Astrocyte of the spinal cord (primary cell): ENCODE measurements at places on chromosomes 7 and 10.

DNA sequence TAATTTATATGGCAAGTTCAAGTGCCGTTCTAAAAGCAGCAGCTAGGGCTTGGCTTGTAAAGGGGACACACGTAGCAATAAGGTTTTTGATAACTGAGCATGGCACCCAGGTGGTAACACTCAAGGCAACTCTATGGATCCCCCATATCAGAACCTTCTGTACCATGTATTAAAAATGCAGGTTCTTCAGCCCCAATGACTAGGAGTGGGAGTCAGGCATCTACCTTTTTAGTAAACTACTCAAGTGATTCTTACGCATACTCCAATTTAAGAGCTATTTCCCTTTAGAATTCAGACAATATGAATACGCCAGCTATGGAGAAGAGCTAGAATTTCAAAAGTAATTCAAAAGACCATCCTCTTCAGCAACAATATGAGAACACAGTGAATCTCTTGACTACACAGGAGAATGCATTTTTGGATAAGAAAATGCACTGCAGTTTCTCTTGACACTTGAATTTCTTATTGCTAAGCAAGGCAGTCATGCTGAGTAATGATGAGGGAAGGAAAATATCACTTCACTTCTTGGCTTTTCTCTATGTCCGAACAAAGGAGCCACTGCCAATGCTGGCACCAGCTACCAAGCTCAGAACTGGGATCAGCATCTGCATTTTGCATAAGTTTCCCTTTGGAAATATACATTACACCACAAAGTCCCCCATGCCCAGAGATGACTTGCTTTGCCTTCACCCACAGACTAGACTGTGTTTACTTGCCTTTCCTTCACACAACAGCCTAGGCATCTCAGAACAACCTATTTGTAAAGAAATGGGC is 53.5 kb downstream of the ABLIM1 start:
- no peak for DNase-seq

- peak; percentile 19 for DNase-seq
Measured at GRCh38 chr10:30463944-30464451, 30.0 kb downstream of the MAP3K8 start.

DNA sequence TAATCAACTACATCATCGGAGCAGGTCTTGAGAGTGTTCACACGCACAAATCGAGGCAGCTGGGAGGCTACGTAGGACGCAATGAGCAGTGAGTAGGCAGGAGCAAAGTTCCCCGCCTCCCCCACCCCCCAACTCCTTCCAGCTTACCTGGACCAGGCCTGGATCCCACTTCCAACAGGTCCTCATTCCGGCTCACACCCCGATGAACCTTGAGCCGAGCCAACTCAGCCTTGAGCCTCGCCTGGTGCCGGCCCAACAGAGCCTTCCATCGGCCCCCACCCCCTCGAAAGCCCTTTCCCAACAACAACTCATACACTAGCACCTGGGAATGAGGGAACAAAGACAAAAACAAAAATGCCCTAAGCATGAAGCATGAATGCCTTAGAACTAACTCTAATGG is 1.2 kb downstream of the NSUN5 start:
- no peak for DNase-seq

DNA sequence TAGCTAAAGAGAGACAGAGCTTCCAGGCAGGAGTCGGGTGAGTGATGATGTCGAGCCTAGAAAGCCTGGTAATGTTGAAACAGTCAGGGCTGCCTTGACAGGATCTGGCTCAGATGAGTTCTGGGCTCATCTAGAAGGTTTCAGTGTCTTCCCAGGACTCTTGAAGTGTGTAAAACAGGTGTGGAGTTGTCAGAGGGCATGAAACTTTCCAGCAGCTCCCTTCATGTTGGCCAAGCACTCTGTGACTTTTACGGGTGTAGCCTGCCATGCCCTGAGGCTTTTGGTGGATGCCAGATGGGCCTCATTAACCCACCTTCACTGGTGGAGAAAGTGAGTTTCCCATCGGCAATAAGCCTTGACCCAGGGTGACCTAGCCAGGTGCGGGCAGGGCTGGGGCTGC is 66.4 kb upstream of the PDCD4 start:
- DNase-seq, result no peak

GRCh38 chr10:79057481-79058275 is 11.1 kb upstream of the ZMIZ1 start:
- DNase-seq, result no peak

- no peak for DNase-seq
Measured at GRCh38 chr10:32341596-32341995, 5.4 kb downstream of the EPC1 start.

DNA sequence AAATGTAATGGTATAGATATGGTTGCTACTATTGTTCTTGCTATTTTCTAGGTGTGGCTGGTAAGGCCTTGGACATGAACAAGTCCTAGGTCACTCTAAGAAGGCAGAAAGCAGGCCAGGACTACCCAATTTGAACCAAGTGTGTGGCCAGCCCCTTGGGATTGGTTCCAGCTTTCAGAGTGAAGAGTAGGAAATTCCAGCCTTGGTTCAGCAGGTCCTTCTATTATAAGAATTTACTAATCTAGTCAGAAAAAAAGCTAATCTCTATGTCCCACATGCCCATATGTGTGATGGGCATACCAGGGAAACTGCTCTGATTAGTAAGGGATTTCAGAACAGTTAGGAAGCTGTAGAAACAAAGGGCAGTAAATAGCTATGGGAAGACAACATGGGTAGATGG is 7.8 kb upstream of the TARP start:
- DNase-seq, result no peak

GRCh38 chr7:56099653-56100052 is 6.6 kb downstream of the CHCHD2 start:
- DNase-seq, result no peak

DNA sequence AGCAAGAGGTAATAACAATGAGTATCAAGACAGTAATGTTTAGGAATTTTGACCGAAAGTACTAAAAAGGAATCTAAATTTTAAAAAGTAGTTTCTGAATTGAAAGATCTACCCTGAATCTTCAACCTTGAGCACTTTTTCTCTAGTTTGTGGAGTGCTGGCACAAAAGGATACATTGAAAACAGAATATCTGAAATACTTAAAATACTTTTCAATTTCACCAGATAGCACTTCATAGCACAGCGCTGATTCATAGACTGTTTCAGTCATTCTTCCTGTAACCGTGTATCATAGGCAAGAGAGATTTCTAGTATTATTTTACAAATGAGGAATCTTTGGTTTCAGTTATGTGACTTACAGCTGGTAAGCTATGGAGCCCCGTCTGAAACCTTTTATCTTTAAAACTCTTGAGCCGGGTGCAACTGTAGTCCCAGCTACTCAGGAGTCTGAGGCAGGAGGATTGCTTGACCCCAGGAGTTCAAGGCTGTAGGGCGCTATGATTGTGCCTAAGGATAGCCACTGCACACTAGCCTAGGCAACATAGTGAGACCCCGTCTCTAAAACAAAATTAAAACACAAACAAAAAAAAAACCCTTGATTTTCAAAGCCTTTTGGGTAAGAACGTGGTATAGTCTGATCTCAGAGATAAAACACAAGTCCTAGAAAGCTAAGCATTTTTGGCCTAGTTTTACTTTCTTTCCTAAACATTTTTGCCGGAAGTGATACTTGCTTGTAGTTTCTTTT is 35.1 kb downstream of the FHIP2A start:
- DNase-seq, result peak; percentile 87

GRCh38 chr7:107119376-107120105 is 49.3 kb upstream of the HBP1 start:
- DNase-seq, result peak; percentile 12

- no peak for DNase-seq
Measured at GRCh38 chr10:118680197-118680596, 74.6 kb downstream of the CACUL1 start.

DNA sequence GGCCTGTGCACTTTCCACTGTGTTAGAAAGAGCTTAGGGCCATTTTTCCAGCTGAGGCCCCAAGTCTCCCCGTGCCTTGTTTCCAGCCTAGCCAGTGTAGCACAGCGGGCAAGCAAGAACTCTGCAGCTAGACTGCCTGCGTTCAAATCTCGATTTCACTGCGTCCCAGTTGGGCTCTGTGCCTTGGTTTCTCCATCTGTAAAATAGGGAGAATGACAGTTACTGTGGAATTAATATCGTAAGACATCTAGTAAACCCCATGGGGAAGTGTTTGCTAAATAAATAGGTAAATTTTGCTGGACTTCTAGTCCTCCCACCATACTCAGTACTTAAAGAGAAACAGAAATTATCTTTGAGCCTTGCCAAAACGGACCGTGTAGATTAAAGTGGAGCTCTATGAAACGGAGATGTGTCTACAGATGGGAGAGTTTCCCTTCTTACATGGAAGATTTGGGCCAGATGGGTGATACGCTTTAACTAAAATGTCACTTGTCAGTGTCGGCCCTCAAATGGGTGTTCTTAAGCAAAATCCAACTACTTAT is 3.5 kb upstream of the HKDC1 start:
- no peak for DNase-seq

- no peak for DNase-seq
Measured at GRCh38 chr7:20665096-20665495, 49.6 kb downstream of the ABCB5 start.

DNA sequence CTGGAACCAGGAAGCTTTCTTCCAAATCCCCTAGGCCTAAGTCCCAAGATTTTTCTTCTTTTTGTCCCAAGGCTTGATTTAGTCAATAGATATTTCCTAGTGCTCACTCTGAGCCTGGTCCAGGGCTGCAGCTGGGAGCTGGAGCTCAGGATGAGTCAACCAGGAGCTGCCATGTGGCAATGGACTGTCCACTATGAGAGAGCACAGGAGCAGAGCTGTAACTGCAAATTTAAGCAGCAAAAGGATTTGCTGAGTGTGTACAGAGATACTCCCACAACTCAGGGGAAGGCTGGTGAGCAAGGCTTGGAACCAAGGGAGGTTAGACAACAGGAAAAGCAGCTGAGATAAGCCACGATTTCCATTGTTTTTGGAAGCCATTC is 92.1 kb upstream of the CXCL12 start:
- no peak for DNase-seq

GRCh38 chr7:3092468-3092867 is 48.8 kb upstream of the CARD11 start:
- DNase-seq, result peak; percentile 10

- no peak for DNase-seq
Measured at GRCh38 chr7:2510909-2511768, 8.4 kb upstream of the LFNG start.

- DNase-seq, result no peak
Measured at GRCh38 chr7:107286751-107287621, 118.2 kb downstream of the HBP1 start.

- DNase-seq, result no peak
Measured at GRCh38 chr10:48554656-48555055, 50.2 kb downstream of the ARHGAP22 start.

DNA sequence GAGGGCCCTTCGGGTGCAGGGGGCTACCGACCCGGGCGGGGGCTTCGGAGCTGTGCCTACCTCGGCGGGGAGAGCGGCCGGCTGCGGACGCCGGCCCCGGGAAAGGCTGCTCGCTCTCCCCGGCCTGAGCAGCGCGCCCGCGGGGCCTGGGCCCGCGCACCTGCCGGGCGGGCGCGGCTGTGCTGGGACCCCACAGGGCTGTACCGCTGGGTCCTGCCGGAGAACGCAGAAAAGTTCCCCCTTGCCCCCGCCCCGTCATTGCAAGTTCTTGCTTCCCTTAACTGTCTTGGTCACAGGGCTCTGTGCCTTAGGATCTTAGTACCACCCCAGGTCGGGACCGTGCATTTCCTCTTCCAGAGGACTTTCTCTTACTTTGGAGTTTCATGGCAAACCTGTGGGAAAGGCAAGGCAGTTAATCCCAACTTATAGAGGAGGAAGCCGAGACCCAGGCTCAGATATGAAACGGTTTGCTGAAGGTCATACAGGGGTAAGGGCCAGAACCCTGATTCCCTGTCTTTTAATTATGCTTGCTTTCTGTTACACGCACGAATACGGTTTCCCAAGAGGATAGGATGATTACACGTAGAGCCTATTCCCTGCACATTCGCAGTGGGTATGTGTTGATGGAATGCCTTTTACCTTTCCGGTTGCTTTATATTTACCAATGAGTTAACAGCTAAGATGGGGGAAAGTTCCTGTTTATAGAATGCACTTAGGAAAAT is 652 bp downstream of the PCGF5 start:
- peak; percentile 19 for DNase-seq

DNA sequence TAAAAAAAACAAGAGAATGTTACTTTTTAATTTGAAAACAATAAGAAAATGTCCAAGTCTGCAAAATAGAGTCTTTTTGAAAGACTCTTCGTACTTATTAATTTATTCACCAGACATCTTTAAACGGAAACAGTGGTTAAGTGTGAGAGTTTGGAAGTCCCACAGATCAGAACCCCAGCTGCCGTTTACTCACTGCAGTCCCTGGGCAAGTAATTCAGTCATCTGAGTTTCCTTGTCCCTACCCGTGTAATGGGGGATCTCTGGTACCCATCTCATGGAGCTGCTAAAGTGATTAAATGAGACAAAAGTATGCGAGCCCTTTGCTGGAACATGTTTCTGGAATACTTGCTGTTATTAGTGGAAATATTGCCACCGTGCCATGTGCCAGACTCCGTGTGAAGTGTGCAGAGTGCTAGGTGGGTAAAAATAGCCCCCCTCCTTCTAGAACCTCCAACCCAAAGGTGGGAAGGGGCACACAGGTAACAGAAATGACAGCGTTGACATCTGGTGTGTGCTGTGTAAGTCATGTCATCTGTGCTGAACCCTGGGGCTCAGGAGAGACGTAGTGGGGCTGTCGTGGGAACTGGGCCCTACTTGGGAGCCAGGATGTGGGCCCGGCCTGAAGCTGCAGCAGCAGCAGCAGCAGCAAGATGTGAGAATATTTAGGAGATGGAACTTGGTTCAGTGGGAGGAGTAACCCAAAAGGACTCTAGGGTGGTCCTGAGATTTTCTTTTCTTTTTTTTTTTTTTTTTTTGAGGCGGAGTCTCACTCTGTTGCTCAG is 140.5 kb downstream of the CUX1 start:
- DNase-seq, result no peak

- DNase-seq, result no peak
Measured at GRCh38 chr10:64546073-64546472, 1024.9 kb downstream of the REEP3 start.

GRCh38 chr10:30098629-30099028 is 39.2 kb upstream of the JCAD start:
- DNase-seq, result peak; percentile 83

DNA sequence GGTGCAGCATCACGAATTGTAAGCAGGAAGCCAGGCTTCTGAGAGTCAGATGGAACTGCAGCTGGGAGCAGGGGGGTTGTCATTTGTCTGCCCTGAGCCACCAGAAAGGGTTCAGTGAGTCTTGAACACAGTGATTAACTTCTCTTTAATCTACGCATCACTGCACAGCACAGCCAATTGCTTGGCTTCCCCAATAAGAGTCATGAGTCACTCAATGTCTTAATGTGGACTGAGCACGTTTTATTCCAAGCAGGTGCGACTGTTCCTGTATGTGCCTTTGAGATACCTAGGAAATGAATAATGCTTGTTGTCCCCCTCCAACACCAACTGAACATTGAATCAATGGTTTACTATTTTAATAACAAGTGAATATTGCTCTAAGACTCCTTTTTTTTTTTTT is 26.0 kb upstream of the PLEKHA1 start:
- no peak for DNase-seq
